NCI-H1417 (cell line): ENCODE measurements at places on chromosomes 2 and 18.
A peak's percentile ranks its signal among the peaks of the same experiment; 100 is the strongest.

GRCh38 chr2:165185633-165186032 lies 18.2 kb downstream of the SCN3A start:
- DNase-seq, result no peak

DNA sequence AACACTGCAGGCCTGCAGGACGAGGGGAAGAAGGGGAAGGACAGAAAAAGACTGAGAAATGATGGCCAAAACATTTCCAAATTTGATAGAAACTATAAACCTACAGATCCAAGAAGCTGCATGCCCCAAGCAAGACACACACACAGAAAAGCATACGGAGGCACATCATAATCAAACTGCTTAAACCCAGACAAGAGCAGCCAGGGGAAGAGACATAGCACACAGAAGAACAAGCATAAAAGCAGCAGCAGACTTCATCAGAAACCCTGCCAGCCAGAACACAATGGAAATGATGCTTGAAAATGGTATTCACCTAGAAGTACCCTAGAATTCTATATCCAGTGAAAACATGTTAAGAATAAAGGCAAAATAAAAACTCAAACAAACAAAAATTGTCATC lies 57.2 kb upstream of the RNU4ATAC start:
- no peak for DNase-seq

GRCh38 chr18:73927496-73927895 lies 220.1 kb downstream of the FBXO15 start:
- DNase-seq, result no peak

GRCh38 chr2:168169097-168169745 lies 78.2 kb downstream of the STK39 start:
- no peak for DNase-seq

GRCh38 chr2:16026816-16027501 lies 86.6 kb downstream of the MYCN start:
- no peak for DNase-seq

DNA sequence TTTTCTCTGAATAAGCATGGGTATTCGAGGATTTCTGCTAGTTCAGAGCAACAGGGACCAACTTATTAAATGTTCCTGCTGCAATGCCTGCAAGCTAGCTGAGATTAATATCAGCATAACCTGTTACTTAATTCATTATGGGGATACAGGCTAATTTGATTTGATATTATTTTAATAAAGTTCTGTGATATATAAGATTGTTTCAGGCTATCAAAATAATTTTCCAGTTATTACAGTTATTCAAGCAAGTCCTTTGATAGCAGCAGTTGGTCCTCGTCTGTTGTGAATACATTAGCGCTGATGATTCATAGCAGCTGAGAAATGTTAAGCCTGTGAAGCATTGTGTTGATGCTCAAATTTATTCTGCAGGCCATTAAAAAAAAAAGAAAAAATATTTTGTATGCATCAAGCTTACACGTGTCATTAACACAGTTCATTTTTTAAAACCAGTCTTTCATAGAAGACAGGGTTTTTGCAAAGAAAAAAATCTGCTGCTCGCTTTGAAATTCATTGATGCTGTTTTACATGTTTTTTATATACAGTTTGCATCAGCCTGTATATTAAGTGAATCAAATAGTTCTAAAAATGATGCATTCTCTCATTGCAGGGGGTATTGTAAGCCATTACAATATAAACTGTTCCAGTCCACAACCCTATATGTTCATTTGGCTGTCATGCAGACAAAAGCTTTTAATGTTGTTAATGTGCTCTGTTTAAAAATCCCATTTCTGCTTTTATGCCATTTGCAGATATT lies 482.5 kb downstream of the BCL11A start:
- no peak for DNase-seq

DNA sequence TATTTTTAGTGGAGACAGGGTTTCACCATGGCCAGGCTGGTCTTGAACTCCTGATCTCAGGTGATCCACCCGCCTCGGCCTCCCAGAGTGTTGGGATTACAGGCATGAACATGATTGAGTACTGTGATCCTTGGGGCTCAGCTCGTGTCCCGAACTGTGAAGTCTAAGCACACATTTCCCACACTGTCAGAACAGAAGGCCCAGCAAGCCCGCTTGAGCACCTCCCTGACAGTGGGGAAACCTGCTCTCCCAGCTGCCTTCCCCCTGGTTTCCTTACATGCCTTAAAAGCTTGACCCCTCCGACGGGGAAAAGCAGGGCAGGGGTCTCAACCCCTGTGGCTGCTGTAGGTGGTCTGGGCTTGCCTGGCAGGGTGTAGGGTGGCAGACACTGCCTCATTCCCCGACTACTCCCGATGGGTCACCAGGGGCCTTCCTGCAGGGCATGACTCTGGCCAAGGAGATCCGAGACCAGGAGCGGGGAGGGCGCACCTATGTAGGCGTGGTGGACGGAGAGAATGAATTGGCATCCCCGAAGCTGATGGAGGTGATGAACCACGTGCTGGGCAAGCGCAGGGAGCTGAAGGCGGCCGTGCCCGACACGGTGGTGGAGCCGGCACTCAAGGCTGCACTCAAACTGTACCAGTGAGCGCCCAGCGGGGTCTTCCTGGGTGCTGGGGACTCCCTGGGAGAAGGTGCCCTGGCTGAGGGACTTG lies 10.1 kb downstream of the VIL1 start:
- no peak for DNase-seq

GRCh38 chr2:229526951-229527350 lies 187.4 kb downstream of the DNER start:
- DNase-seq, result no peak

GRCh38 chr18:36200354-36200771 lies 13.1 kb downstream of the MOCOS start:
- no peak for DNase-seq

DNA sequence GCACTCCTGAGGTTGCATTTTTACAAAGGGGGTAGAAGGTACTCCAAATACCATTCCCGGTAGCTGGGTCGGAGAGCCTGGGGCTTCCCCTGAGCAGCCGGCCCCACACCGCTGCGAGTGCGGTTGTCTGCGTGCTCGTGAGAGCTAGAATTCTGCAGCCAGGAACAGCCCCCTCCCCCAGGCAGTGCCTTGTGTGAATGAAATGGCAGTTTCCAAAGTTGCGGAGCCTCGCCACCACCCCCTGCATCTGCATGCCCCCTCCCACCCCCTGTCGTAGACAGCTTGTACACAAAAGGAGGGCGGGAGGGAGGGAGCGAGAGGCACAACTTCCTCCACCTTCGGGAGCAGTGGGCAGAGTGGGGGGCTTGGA lies 1.1 kb downstream of the MYCN start:
- peak; percentile 88 for DNase-seq

GRCh38 chr2:7011356-7012083 lies 94.3 kb downstream of the RNF144A start:
- DNase-seq, result no peak

- DNase-seq, result peak; percentile 35
Observed at GRCh38 chr2:5070257-5070656, 621.9 kb upstream of the SOX11 start.

- peak; percentile 54 for DNase-seq
Observed at GRCh38 chr2:183242937-183243336, 118.7 kb downstream of the NUP35 start.

DNA sequence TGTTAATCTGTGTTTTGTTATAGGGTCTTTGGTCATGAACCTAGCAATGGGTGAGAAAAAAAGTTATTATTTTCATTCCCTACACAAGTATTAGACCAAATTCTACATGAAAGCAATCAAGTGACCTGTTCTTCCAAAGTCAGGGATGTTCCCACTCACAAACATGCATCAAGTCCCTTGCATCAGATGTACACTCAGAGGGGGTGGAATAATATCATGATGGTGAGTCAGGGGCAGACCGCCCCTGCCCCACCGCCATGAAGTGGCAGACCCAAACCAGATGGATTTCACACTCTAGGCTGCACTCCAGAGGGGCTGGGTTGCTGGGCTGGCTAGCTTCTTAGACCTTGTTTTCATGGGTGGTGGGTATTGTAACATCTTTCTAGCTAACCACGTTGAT lies 91.4 kb downstream of the ACAA2 start:
- no peak for DNase-seq

GRCh38 chr2:67320861-67321587 lies 76.1 kb upstream of the ETAA1 start:
- DNase-seq, result no peak

- no peak for DNase-seq
Observed at GRCh38 chr2:239896075-239896474, 129.1 kb downstream of the NDUFA10 start.

DNA sequence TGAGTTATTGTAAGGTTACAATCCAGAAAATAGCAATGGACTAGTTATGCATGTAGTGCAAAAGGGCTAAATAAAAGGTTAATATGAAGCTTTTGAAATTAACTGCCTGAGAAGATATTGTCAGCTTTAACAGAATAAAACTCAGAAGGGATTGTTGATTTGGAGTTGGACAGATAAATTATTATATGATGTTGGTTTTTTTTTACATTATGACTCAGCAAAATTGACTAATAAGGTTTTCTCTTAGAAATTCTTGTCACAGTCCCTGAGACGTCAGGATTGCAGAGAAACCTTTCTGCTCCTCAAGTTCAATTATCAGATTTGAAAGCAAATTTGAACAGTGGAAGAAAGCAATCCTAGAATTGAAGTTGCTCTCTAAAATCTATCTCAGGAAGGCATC lies 946.9 kb downstream of the CBLN2 start:
- no peak for DNase-seq

DNA sequence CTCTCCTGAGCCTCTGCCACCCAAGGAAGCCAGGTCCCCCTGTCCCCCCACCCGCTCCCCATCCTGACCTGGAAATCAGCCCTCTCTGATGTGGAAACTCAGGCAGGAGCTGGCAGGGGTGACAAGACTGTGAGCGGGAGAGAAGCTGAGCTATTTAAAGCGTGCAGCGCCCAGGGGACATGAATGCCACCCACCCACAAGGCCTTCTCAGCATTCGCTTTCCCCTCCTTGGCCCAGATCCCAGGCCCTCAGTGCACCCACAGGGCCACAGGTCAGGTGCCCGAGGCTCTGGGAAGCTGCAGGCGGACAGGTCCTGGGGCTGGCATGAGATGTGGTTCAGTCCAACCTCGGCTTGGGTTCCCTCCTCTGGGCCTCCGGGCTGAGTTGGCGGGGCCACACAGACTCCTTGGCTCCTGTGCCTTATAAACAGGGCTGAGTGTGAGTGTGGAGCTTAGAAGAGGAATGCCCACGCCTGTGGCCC lies 168.3 kb downstream of the SMAD7 start:
- DNase-seq, result no peak

GRCh38 chr2:239778042-239778851 lies 246.9 kb downstream of the NDUFA10 start:
- DNase-seq, result peak; percentile 14

- no peak for DNase-seq
Observed at GRCh38 chr2:159088906-159089305, 120.5 kb downstream of the TANC1 start.

DNA sequence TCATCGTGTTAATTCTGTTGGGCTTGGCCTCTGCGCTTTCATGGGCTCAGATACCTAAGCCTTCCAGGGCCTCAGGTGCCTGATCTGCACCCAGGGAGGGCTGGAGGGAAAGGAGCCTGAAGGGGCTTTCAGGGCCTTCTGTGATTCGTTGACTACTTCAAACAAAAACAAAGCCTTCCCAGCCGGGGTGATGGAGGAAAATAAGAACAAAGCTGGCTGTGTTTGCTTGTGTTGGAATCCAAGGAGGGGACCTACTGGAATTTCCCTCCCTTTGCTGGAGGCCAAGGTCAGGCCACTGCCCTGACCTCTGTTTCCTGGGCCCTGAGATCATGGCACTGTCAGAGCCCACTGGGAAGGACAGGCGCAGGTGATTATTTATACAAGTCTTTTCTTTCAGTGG lies 135.3 kb downstream of the KLHL29 start:
- no peak for DNase-seq

DNA sequence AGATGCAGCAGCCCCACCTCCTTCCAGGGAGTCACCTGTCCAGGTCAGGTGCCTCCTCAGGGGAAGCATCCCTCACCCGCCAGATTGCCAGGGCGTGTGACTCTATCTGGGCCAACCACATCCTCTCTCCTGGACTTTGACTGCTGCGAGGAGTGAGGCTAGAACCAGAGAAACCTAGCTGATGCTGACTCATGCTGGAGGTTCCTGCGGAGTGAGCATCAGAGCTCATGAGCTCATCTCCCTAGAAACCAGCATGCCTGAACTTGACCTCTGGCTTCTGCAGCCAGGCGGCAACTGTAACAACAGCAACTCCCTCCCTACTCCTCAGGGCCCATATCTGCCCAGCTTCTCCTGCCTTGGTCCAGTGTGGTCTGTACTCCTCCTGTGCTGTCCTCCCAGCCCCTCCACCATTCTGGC lies 28.3 kb upstream of the NT5DC4 start:
- no peak for DNase-seq

DNA sequence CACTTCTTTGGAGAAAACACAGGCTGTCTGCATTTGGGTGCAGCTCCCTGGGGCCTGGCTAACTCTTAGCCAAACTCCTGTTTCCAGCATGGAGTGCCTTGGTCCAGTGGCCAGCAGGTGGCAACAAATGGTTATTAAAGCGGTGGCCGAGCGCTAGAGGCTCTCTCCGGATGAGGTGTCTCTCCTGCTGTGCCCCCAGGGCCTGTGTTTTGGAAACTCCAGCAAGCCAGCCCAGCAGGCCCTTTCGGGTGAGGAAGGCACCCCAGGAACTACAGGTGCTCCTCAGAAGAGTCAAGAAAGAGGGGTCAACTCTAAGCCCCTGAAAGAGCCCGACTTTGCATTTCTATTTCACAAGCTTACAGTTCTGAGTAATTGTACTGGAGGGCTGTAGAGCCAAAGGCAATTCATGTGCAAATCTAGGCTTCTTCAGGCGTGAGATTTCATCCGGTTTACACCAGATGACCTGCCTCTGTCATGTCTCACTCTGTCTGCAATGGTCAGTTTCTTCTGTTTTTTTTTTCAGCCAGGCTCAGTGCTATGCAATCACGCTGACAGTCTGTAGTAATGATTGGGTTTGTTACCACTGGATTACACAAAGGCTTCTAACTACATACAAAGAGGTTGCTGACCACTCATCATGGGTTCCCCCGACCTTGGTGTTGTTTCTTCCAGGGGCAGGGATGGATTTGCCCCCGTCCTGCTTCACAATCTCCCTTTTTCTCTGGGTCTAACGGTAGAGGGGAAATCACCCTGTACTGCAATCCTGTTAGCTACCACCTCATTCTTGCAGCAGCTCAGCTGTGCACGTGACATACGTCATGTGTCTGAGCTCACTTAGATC lies 7.6 kb upstream of the CHRNA1 start:
- peak; percentile 22 for DNase-seq

DNA sequence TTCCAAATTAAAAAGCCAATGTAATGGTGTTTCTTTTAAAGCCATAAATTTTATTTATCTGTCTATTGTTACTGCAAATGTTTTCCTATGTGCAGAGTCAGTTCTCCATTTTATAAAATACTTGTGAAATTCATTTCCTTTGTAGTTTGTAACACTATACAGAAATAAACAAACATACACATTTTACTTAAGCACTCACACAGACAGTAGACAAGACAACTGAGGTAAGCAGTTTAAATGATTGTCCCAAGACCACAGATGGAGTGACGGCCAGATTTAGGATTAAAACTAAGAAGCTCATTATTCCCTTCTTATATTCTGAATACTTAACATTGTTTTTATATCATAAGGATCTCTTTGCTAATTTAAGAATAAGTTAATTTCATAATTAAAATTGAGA lies 100.9 kb downstream of the BAZ2B start:
- peak; percentile 4 for DNase-seq

- DNase-seq, result no peak
Observed at GRCh38 chr2:9897331-9897737, 54.1 kb downstream of the TAF1B start.
